ENCODE measurements at places on chromosomes 2 and 18.
A peak's percentile ranks its signal among the peaks of the same experiment; 100 is the strongest.

GRCh38 chr18:52391810-52392559 is 52.0 kb downstream of the DCC start:
- peak; percentile 2 for DNase-seq

- DNase-seq: no peak
These were observed 144.6 kb upstream of the SATB2 start for GRCh38 chr2:199602271-199602895.

GRCh38 chr2:144162652-144163051 is 357.3 kb downstream of the ZEB2 start:
- no peak for DNase-seq

GRCh38 chr2:67854103-67854743 is 208.6 kb downstream of the C1D start:
- no peak for DNase-seq

DNA sequence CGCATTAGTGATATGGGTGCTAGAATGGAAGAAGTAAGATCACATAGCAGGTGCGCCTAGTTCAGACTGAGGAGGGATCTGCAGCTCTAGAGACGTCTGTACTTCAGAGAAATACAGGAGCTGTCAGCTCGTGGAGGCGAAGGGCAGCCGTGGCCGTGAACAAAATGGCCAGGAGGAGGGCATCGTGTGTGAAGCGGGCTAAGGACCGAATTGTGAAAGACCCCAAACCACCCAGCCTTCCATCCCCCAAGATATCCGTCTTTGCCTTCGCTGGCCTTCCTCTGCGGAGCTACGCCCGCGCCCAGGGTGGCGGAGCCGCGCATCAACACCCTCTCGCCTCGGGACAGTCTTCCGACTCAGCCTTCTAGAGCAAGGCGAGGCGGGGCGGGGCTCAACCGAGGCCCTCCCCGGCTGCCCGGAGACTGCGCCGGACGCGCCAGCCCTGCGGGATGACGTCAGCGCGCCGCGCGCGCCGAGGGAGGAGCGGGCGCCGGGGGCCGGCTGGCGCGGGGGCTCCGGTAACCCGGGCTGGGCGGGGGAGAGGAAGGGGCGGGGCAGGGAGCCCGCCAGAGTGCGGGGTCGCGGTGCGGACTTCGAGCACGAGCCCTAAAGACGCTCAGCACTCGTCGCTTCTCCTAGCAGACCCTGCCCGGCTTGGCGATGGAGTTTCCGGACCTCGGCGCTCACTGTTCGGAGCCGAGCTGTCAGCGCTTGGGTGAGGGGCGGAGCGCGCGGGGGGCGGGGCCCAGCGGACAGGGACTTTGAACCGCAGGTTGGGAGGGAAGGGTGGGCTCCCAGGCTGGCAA is at the start of gene ZFAND2B:
Gene ZFAND2B (plus strand): TSS at position 455 of the 806 bp plus-strand sequence. CDS start 206 bp downstream, at position 661.
- peak; percentile 86 for DNase-seq

DNA sequence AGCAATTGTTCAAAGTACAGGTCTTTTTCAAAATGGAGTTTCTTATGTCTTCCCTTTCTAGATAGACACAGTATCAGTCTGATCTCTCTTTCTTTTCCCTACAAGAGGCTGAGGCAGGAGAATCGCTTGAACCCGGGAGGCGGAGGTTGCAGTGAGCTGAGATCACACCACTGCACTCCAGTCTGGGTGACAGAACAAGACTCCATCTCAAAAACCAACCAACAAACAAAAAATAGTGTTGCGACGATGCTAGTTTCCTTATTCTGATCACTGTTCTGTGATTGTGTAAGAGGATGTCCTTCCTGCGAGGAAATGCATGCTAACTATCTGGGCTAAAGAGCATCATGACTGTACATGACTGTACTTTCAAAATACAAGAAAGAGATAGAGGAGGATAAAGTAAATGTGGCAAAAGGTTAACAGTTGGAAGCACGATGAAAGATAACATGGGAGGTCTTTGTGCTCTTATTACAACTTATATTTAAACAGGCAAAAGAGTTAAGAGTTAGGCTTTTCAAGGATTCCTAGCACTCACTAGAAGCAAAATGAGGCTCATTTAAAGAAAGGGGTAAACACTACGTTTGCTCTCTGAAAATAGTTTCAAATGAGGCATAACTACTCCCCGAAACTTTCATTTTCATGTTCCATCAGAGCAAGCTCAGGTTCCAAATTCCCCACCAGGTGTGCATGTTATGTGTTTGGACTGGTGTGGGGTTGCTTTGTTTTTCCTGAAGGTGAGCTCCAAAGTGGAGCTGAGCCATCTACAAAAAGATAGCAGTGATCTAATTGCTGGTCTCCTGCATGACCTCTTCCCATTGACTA is 23.8 kb downstream of the SOWAHC start:
- DNase-seq: no peak

GRCh38 chr2:150477347-150477746 is 10.1 kb downstream of the RND3 start:
- DNase-seq: no peak

DNA sequence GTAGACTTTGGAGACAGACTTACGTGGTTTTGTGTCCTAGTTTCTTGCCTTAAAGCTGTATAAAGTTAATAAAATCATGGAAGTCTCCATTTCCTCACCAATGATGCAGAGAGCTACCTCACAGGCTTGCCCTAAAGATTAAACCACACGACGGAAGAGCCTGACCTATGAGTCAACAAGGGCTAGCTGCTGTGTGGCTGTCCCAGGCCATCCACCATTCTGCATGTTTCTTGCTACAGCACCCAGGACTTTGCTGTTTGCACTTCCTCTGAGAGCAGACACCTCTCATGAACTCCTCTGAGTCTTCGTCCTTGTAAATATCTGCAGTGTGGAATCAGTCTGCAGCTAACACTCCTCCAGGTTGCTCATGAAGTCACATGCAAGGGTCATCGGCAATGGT is 160.0 kb upstream of the TRIB2 start:
- DNase-seq: no peak
